Cerebellar cortex (tissue), 1 donor: ENCODE measurements at places on chromosomes 16 and 17.

GRCh38 chr16:67260426-67261063 lies 11.8 kb downstream of the SLC9A5 start:
- peak; percentile 77 for DNase-seq

GRCh38 chr16:46727630-46728029 lies 20.5 kb downstream of the MYLK3 start:
- DNase-seq = no peak

GRCh38 chr17:79573196-79573896 lies 37.5 kb downstream of the RBFOX3 start:
- no peak for DNase-seq

DNA sequence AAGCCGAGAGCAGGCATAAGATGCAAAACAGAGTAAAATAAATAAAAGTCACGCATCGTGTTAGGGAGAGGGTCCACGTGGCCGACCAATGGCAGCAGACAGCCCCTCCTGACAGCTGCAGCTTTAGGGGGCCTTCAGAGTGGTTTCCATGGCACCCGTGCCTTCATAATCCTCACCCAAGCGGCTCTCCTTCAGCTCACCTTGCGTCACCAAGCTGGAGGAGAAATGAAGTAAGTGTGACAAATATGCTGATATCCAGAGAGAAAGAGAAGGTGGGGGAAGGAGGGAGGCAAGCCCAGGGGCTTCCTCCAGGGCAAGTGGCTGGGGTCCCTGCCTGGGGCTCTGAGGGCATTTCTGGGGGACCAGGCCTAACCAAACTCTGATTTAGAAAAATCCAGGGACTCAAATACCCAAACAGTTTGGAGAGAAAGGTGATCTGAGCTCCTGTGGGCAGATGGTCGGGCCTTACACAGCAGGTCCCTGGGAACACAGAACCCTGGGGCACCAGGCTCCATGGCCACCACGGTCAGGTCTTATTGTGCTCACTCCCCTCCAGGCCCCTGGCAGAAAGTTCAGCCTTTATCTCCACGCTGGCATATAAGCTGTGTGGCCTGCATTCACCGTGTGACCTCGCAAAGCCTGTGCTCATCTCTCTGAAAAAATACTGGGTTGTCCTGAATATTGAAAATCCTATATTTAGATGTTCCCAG lies 80.7 kb upstream of the TNRC6C start:
- DNase-seq = peak; percentile 47

- DNase-seq = no peak
Measured at GRCh38 chr17:37191219-37191618, 184.6 kb upstream of the C17orf78 start.

DNA sequence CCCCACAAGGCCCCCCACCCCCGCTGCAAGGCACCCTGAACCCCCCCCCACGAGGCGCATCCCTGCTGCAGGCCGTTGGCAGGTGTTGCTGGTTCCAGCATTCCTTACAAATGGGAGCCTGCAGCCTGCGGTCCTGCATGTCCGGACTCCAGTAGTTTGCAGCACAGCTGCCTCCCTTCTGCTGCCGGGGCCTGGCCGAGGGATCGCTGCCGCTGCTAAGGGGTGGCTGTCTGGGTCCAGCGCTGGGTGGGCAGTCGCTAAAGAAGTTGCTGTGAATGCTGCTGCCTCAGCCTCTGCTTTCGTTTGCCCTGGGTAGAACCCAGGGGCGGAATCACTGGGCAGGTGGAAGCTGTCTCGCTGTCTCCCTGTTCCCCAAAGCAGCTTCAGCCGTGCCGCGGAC lies 11.8 kb downstream of the UTS2R start:
- no peak for DNase-seq

- DNase-seq = peak; percentile 72
Measured at GRCh38 chr16:84266451-84266850, 26.6 kb upstream of the KCNG4 start.

GRCh38 chr16:55035029-55035428 lies 104.4 kb downstream of the IRX5 start:
- DNase-seq = peak; percentile 9

DNA sequence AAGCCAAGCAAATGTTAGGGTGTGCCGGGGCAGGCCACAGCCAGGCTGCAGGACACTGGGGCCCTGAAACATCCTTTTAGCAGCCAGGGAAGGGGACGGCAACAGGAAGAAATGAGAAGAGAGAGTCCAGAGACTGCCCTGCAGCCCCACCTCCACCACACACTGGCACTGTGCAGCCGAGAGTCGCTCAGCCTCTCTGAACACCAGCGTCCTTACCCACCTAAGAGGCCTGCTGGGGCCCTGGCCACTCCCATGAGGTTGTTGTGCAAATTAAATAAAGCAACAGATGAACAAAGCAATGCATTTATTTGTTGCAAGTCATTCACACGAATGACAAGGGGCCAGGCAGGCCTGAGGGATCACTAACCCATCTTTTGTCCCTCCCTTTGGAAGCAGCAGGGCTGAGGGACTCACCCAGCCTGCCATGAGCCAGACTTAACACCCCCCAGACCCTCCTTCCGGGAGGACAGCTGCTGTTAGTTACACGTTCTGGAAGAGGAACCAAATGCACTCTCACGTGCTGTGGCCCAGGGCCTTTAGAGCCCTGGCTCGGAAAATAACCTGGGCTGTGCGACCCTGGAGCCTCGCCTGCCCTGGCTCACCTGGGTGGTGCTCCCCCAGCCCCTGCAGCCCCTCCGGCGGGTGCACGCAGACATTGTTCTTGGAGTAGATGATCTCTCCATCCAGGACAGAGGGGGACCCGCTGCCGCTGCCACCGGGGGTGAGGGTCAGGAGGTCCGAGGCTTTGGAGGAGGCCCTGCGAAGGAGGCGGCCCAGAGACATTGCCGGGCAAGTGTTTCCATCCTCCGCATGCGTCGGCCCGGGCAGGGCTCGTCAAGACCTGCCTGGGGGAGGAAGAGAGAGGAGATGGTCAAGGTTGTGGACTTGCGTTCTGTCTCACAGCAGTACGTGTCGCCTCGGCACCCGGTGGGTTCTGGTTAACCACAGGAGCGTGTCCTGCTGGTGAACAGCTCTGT lies 22.6 kb downstream of the TBC1D16 start:
- DNase-seq = no peak

DNA sequence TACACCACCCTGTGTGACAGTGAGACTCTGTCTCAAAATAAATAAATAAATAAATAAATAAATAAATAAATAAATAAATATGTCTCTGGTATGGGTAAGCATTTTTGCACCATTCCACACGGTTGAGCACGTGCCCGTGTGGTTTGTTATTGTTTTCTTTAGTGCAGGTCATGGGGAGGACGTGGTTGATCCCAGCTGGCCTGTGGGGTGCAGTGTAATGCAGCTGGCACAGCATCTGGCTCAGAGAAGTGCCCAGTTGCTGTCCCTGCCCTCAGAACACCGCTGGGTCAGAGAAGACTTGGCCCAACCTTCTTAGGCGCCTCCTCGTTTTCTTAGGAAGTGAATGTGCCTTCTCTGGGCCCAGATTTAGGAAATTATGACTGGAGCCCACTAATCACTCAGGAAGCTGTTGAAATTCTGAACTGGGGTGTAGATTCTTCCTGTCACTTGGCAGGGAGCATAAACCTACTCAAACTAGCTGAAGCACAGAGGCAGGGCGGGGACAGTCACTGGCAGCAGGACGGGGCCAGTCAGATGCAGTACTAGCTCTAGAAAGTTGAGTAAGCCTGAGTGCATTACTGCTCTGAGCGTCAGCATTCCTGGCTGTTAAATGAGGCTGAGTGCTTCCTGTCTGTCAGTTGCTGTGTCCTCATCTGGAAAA lies 85.9 kb downstream of the SNX29 start:
- no peak for DNase-seq

DNA sequence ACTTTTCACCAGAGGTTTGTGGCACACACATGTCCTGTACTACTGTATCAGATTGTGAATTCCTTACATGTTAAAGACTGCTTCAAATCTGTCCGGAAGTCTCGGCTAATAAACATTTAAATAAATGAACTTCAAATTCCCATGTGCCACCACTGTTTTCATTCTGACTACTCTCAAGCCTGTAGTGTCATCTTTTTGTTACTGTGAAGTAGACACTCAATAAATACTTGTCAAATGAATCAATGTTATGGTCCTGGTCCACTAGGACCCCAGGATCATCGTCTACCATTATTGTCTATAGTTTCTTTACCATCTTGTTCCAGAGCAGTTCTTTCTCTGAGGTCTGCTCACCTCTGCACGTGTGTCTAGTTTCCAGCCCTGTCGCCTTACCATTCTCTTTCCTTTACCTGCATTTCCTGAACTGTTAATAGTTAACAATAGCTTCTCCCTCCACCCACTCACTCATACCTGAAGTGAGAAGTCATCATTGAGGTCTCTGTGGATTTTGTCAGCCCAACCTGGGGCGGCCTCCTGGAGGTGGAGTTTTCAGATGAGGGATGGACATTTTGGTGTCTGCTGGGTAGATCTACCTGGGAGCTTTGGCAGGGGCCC lies 333.0 kb downstream of the SEC14L1 start:
- DNase-seq = no peak

GRCh38 chr17:57552114-57552624 lies 192.9 kb downstream of the CCDC182 start:
- peak; percentile 37 for DNase-seq

GRCh38 chr16:68382296-68382718 lies 66.0 kb downstream of the SMPD3 start:
- DNase-seq = no peak

DNA sequence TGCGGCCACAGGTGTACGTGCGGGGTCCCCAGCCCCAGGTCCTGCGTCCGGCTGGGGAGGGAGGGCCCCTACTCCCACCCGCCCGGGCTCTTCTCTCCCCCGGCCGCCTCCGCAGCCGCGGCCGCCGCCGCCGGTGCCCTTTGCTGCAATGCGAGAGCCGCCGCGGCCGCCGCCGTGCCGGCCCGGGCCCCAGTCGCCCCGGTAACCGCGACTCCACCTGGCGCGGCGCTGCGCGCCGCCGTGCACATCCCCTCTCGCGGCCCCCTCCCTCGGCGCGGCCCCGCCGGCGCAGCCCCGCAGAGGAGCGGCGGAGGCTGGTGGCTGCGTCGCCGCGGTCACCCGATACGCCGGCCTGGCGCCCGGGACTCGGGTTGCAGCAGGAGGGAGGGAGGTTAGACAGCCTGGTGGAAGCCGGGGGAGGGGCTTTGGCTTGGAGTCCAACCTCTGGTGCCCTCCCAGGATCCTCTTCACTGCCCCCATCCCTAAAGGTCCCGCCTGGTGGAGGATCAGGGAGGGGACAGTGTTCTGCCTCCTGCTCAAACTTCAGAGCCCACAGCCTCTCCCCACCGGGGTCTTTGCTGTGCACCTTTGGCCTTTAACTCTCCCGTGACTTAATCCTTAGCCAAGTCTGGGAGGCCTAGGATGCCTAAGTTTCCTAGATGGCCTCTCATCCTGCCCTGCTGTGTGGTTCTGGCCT lies 32.9 kb downstream of the SRCIN1 start:
- DNase-seq = no peak

DNA sequence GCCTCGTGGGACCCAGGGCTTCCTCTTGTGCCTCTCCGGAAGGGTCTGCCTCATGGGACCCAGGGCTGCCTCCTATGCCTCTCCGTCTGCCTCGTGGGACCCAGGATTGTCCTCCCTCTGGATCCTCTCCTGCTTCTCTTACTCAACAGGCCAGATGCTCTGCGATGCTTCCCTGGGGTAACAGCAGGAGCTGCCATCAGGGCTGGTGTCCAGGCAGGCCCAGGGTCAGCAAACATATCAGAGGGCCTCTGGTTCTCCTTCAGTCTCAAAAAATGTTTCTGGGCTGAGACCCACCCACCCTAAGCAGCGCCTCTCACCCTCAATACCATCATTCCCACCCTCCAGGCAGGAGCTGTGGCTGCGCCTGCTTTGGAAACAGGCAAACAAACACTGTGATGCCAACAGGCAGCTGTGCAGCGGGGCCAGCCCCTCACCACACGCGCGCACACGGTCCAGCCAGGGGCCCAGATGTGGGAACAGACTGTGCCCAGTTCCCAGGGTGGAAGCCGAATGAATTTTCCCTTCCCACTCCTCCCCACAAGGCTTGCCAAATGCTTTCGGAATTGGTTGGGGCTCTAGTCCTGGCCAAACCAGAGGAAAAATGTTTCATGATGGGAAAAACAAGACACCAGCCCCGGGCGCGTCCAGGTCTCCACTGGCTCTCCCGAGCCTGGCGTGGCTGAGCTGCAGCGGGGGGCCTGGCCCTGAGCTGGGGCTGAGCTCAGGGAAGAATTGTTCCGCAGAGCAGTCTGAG lies 11.3 kb downstream of the TIMM22 start:
- DNase-seq = no peak

GRCh38 chr16:1182316-1182671 lies 29.4 kb downstream of the CACNA1H start:
- no peak for DNase-seq

- no peak for DNase-seq
Measured at GRCh38 chr17:74448756-74449155, 16.9 kb downstream of the GPRC5C start.

DNA sequence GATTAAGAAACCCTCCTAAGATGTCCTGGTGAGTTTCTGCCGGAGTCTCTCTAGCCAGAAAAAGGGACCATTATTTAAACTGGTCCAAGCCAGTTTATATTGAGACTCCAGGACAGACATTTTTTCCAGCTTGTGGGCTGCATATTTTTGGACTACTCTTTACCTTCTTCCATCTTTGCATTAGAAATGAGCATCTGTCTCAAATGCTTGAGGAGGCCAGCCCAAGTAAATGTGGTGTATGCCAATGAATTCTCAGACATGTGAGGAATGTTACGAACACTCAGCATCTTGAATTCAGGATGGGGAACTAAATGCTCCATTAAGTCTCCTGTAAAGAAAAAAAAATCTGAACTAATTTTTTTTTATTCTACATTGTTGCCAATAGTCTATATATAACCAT lies 18.4 kb downstream of the TUBD1 start:
- DNase-seq = no peak

DNA sequence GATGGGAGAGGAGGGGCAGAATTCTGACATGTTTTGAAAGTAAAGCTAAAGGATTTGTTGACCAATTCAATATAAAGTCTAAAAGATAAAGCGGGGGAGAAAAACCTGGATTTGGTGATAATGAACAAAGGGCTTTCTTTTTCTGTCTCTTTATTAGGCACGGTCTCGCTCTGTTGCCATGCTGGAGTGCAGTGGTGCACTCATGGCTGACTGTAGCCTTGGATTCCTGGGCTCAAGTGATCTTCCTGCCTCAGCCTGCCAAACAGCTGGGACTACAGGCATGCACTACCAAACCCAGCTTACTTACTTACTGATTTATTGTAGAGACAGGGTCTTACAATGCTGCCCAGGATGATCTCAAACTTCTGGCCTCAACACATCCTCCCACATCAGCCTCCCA lies 7.5 kb downstream of the CDR2 start:
- no peak for DNase-seq
